Left lung (tissue), 14 donors: ENCODE measurements at places on chromosomes 16 and 17. TPM values are rescaled to one million over a fixed set of nuclear protein-coding genes. Genes with fewer than 3 reads are reported as not detected.

GRCh38 chr16:88848557-88848956 lies 8.2 kb downstream of the GALNS start:
- H3K4me3 ChIP-seq, result no peak overlapping the region
- peaks cover 44% of the 10 kb centered on the region for H3K36me3 ChIP-seq
- no peaks in the 10 kb centered on the region for H3K27me3 ChIP-seq
- peaks cover 4% of the 10 kb centered on the region for H3K4me1 ChIP-seq

DNA sequence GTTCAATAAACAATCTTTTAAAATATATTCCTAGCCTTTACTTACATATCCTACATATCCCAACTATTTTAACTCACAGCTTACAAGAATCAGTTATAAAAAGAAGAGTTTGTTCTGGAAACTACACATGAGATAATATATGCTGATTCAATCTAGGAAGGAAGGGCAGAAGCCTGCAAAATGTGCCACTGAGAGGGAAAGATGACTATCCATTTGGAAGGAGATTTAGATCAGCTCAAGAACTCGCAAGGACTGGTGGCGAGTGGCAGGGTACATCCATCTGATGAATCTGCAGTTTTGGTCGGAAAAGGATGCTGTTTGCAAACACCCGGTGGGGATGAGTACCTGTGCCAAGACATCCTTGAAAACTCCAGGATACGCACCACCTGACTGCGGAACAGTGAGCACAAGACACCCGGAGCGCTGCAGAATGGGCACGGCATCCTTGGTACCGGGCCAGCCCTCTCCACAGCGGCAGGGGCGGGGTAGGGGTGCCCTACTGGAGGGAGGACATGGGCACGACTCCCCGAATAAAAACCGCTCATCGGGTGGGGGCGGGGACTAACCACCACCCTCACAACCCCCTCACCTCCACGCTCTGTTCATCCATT lies 723 bp downstream of the TRIM37 start:
- H3K27ac ChIP-seq, result peak overlapping the region; percentile 96
- peaks cover 8% of the 10 kb centered on the region for H3K4me1 ChIP-seq
- H3K36me3 ChIP-seq, result no peaks in the 10 kb centered on the region
- no peaks in the 10 kb centered on the region for H3K27me3 ChIP-seq
- peak overlapping the region; percentile 79 for H3K4me3 ChIP-seq

DNA sequence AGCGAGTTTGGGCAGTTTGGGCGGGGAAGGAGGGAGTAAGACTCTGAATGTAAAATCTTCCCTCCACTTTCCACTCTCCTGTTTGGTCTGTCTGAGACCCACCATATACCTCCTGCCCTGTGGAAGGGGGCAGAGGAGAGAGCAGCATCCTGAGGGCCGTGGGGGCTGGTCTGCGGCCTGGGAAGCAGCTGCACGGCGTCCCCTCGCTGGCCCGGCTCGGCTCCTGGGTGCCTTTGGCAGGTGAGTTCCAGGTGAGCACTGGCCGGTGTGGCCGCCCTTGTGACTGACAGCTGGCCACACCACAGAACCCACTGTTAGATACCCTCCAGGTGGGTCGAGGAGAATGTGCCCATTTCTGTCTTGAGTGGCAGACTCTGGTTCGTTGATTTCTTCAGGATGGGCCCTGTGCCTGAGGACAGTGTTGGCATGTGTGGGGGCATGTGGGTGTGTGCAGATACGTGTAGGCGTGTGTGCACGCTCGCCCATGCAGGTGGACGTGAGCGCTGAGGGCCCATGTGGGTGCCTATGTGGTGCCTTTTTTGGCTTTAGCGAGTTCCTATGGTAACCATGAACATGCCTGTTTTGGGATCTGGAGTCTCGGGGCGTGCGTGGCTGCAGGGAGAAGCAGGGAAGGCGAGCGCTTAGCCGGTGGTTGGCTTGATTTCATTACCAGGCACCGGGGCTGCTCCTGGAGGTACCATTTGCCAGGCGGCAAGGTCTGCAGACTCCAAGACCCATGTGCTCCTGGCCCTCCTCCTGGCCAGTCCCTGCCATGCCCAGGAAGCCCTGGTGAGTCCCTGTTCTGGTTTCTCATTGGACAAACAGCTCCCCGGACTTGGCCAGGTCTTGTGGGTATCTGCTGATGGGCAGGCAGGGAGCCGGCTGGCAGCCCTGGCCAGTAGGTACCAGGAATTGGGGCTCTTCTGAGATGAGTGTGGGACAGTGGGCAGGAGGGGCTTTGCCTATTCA lies 12.4 kb downstream of the RAP1GAP2 start:
- no peak for DNase-seq
- H3K4me1 ChIP-seq, result no peaks in the 10 kb centered on the region
- H3K27ac ChIP-seq, result no peak overlapping the region
- H3K4me3 ChIP-seq, result no peak overlapping the region
- H3K27me3 ChIP-seq, result peaks cover 4% of the 10 kb centered on the region

DNA sequence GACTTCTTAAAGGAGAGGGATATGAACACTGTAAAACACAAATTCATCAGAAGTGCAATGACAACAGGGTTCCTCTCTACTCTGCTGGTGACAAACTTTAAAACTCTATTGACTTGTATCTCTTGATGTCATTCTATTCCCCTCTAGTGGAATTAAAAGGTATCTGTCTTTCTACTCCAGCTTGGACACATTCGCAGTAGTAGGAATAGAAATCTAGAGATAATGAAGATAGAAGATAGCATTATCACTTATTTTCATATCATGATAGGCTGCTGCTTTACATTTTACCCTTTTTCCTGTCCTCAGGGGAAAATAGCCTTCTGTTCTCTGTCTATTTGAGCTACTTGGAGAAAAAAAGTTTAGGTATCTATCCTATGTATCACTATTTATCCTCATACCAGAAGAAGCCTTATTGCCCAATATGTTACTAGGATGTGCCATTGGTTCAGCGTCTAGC lies 209.6 kb upstream of the CACNG5 start:
- no peak overlapping the region for H3K27ac ChIP-seq
- no peak overlapping the region for H3K4me3 ChIP-seq
- no peaks in the 10 kb centered on the region for H3K4me1 ChIP-seq
- H3K36me3 ChIP-seq, result no peaks in the 10 kb centered on the region
- H3K27me3 ChIP-seq, result no peaks in the 10 kb centered on the region

- no peaks in the 10 kb centered on the region for H3K27me3 ChIP-seq
- H3K4me3 ChIP-seq, result no peak overlapping the region
- H3K4me1 ChIP-seq, result no peaks in the 10 kb centered on the region
- H3K36me3 ChIP-seq, result no peaks in the 10 kb centered on the region
These were observed 1.5 kb upstream of the CD79B start for GRCh38 chr17:63933598-63933997.

DNA sequence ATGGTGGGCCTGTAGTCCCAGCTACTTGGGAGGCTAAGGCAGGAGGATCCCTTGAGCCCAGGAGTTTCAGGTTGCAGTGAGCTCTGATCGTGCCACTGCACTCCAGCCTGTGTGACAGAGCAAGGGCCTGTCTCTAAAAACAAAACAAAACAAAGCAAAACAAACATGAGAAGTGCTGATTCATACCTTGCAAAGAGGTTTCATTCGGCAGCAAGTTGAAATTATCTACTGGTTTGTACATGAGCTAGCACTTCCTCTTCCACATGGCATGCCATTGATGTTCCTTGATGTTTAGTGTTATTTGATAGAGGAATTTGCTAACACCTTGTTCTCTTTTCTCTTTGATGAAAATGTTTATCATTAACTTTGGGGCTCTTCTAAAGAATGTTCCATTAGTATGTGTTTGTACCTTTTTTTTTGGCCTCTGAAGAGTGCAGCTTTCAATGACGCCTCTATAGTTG lies 50.6 kb downstream of the SPECC1 start:
- no peaks in the 10 kb centered on the region for H3K36me3 ChIP-seq
- no peak overlapping the region for H3K27ac ChIP-seq
- H3K27me3 ChIP-seq, result no peaks in the 10 kb centered on the region
- peaks cover 11% of the 10 kb centered on the region for H3K4me1 ChIP-seq
- DNase-seq, result no peak

DNA sequence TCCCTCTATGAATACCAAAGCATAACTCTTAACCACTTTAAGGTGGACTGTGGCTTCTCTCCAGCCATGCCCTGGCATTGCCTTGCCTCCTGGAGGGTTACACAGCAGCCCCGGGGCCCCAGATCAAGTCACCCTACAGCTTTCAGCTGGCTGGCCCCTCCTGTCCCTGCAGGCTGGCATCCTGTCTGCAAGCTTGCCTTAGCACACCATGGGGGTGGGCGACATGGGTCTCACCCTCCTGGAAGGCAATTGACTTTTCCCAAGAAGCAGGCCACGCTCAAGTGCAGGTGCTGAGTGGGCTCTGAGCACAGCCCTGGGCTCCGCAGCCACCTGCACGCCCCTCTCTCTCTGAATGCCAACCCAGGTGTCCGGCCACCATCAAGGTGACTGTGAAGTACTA lies 25.8 kb upstream of the AKTIP start:
- H3K4me1 ChIP-seq, result no peaks in the 10 kb centered on the region
- no peak overlapping the region for H3K4me3 ChIP-seq
- no peak overlapping the region for H3K27ac ChIP-seq
- H3K27me3 ChIP-seq, result no peaks in the 10 kb centered on the region
- H3K36me3 ChIP-seq, result no peaks in the 10 kb centered on the region
- no peak for DNase-seq

- H3K27ac ChIP-seq, result no peak overlapping the region
- H3K36me3 ChIP-seq, result no peaks in the 10 kb centered on the region
- H3K4me1 ChIP-seq, result no peaks in the 10 kb centered on the region
- no peak overlapping the region for H3K4me3 ChIP-seq
- no peak for DNase-seq
These were observed 21.3 kb downstream of the ASPA start for GRCh38 chr17:3497101-3497500.

GRCh38 chr17:74244548-74244947 lies 29.5 kb upstream of the DNAI2 start:
- no peak overlapping the region for H3K27ac ChIP-seq
- H3K4me1 ChIP-seq, result peaks cover 5% of the 10 kb centered on the region
- no peaks in the 10 kb centered on the region for H3K36me3 ChIP-seq
- no peak overlapping the region for H3K4me3 ChIP-seq
- no peak for DNase-seq
- no peaks in the 10 kb centered on the region for H3K27me3 ChIP-seq

NBR1 gene
- total RNA-seq, result 78.2 TPM

NGFR gene
- 3.8 TPM for total RNA-seq

ZACN gene
- not detected for total RNA-seq

TBC1D3L gene
- 12.1 TPM for total RNA-seq

CTRL gene
- total RNA-seq, result not detected

PRSS33 gene
- not detected for total RNA-seq

DNAH2 gene
- total RNA-seq, result 0.67 TPM
